Naive thymus-derived CD8-positive, alpha-beta T cell (primary cell): ENCODE measurements at places on chromosomes 12 and 14. TPM values are rescaled to one million over a fixed set of nuclear protein-coding genes. Genes with fewer than 3 reads are reported as not detected.

Gene ZNF385A
- 3.2 TPM for total RNA-seq

- no peaks in the 10 kb centered on the region for H3K27me3 ChIP-seq
- H3K4me1 ChIP-seq = no peaks in the 10 kb centered on the region
- DNase-seq = no peak
- H3K36me3 ChIP-seq = no peaks in the 10 kb centered on the region
- H3K4me3 ChIP-seq = no peak overlapping the region
- no peak overlapping the region for H3K27ac ChIP-seq
These were observed 1415.2 kb downstream of the AACS start for GRCh38 chr12:126480451-126480850.

DNA sequence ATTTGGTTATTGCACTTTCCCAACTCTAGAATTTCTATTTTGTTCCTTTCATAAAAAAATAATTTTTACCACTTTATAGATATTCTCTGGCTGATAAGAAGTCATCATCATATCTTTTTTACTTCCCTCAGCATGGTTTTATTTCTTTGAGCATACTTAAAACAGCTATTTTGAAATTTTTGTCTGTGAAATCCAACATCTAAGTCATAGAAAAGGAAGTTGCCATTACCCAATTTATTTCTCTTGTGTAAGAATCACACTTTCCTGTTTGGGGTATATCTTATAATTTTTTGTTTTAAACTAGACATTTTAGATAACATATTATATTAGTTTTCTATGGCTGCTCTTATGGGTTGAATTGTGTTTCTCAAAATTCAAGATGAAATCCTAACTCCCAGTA, 400.2 kb upstream of the OR4E1 start:
- H3K27me3 ChIP-seq = peaks cover 6% of the 10 kb centered on the region
- no peak overlapping the region for H3K4me3 ChIP-seq
- H3K36me3 ChIP-seq = peaks cover 3% of the 10 kb centered on the region
- H3K4me1 ChIP-seq = peaks cover 8% of the 10 kb centered on the region
- H3K27ac ChIP-seq = peak overlapping the region; percentile 59
- no peak for DNase-seq

Gene TAS2R8
- total RNA-seq = not detected

- H3K27ac ChIP-seq = no peak overlapping the region
- H3K36me3 ChIP-seq = peaks cover 4% of the 10 kb centered on the region
- no peaks in the 10 kb centered on the region for H3K27me3 ChIP-seq
- H3K4me3 ChIP-seq = no peak overlapping the region
- DNase-seq = no peak
These were observed 133.4 kb upstream of the RAP1B start for GRCh38 chr12:68477261-68477772.

Gene GARIN6
- not detected for total RNA-seq

GRCh38 chr12:47843226-47843980, 23.7 kb upstream of the HDAC7 start:
- no peaks in the 10 kb centered on the region for H3K36me3 ChIP-seq
- no peak overlapping the region for H3K4me3 ChIP-seq
- peaks cover 1% of the 10 kb centered on the region for H3K27me3 ChIP-seq
- no peak for DNase-seq
- no peak overlapping the region for H3K27ac ChIP-seq

- peaks cover 29% of the 10 kb centered on the region for H3K4me1 ChIP-seq
- H3K27me3 ChIP-seq = peaks cover 23% of the 10 kb centered on the region
- H3K4me3 ChIP-seq = no peak overlapping the region
These were observed 78.0 kb downstream of the B4GALNT3 start for GRCh38 chr12:537772-538171.

DNA sequence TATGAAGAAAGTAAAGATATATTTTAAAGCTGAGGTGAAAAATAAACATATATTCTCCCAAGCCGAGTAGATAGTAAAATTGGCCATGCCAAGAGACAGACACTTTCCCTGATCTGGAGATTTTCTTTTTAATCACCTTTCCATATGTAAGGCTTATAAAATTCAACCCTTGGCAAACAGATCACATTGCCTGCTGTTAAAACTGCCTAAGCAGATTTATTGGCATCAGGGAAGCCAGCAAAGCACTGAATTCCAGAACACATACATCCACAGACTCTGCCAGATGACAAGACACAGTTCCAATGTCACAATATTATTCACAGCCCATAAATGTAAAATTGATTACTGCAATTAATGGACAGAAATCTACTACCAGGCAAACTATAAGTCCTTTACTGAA, 78.2 kb upstream of the GARIN2 start:
- peaks cover 14% of the 10 kb centered on the region for H3K36me3 ChIP-seq
- H3K27ac ChIP-seq = no peak overlapping the region
- no peak for DNase-seq
- H3K4me1 ChIP-seq = no peaks in the 10 kb centered on the region
- no peak overlapping the region for H3K4me3 ChIP-seq
- H3K27me3 ChIP-seq = no peaks in the 10 kb centered on the region

DNA sequence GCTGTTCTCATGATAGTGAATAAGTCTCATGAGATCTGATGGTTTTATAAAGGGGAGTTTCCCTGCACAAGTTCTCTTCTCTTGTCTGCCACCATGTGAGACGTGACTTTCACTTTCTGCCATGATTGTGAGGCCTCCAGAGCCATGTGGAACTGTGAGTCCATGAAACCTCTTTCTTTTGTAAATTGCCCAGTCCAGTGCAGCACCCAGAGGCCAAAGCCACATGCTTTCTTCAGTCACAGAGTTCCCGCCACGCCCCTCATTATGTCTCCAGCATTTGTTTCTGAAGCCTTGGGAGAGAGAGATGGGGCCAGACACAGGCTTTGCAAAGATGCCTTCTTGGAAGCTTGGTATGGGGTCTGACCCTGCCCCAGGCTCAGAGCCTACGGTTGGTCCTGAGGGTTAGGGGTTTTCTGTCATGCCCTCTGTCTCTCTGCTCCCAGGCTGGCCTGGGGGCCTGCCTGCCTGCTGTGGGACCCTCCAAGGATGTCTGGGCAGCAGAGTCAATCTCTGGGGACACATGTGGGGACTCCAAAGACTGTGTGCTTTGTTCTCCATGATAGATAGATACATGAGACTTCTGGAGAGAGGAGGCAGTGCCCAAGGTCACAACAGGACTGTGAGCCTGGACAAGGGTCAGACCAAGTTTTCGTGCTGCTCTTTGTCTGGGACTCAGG, 114.1 kb upstream of the PRMT8 start:
- H3K27me3 ChIP-seq = peaks cover 15% of the 10 kb centered on the region
- H3K4me1 ChIP-seq = no peaks in the 10 kb centered on the region
- DNase-seq = no peak
- no peak overlapping the region for H3K4me3 ChIP-seq
- H3K27ac ChIP-seq = no peak overlapping the region

DNA sequence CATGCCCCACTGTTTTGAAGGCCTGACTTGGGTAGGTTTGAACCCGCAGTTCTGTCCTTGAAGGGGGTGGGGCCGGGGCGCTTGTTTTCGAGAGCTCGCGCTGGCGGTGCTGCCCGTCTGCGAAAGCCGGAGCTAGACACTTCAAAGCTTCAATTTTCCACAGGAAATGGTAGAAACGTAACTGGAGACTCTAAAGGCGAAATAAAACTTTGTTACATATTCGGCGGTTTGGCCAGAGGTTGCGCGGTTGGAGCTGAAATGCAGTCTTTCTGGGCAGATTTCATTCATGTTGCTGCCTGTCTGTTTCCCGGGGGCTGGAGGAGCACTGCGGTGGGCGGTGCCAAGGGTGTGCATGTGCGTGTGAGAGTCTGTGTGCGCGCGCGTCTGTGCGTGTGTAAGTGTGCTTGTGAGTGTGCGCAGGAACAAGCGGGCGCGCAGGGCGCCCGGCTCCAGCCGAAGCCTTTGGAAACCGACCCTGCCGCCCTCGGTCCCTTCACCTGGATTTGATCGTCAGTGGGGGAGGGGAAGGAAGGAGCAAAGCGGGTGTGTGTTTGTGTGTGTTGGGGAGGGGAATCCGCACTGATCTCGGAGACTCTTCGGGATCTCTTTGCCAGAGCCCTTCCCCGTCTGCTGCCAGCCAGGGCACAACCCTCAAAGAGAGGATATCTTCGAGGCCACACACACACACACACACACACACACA, 227.7 kb upstream of the CRY1 start:
- H3K27me3 ChIP-seq = no peaks in the 10 kb centered on the region
- peak; percentile 77 for DNase-seq
- H3K27ac ChIP-seq = peak overlapping the region; percentile 99
- peaks cover 33% of the 10 kb centered on the region for H3K4me1 ChIP-seq
- H3K36me3 ChIP-seq = no peaks in the 10 kb centered on the region

Gene NKX2-1
- total RNA-seq = not detected

DNA sequence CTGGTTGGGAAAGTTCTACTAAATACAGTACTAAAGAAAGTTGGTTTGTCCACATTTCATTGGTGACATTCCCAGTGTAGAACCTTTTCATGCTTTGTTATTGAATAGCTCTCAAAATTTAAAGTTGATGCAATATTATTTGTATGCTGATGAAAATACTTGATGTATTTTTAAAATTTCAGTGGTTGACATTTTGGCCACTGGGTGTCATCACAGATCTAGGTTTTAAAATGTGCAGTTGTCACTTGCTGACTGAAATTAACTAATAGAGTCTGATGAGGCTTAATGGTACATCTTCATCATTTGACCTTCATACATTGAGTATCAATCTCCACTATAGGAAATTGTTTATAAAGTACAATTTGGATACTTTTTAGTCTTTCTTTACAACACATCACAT, 37.1 kb downstream of the CMAS start:
- H3K27me3 ChIP-seq = no peaks in the 10 kb centered on the region
- H3K4me1 ChIP-seq = no peaks in the 10 kb centered on the region
- H3K36me3 ChIP-seq = no peaks in the 10 kb centered on the region
- no peak overlapping the region for H3K4me3 ChIP-seq

- no peak overlapping the region for H3K27ac ChIP-seq
- no peak overlapping the region for H3K4me3 ChIP-seq
- H3K36me3 ChIP-seq = peaks cover 4% of the 10 kb centered on the region
- no peaks in the 10 kb centered on the region for H3K4me1 ChIP-seq
- no peaks in the 10 kb centered on the region for H3K27me3 ChIP-seq
These were observed 31.5 kb upstream of the LIMA1 start for GRCh38 chr12:50314636-50315312.

GRCh38 chr14:95895720-95896119, 19.1 kb downstream of the TUNAR start:
- H3K4me1 ChIP-seq = peaks cover 1% of the 10 kb centered on the region
- H3K27ac ChIP-seq = no peak overlapping the region
- no peak overlapping the region for H3K4me3 ChIP-seq
- DNase-seq = no peak
- H3K36me3 ChIP-seq = no peaks in the 10 kb centered on the region

- no peak overlapping the region for H3K4me3 ChIP-seq
- peaks cover 87% of the 10 kb centered on the region for H3K4me1 ChIP-seq
- no peaks in the 10 kb centered on the region for H3K27me3 ChIP-seq
These were observed 30.2 kb downstream of the LEMD3 start for GRCh38 chr12:65199604-65200003.

DNA sequence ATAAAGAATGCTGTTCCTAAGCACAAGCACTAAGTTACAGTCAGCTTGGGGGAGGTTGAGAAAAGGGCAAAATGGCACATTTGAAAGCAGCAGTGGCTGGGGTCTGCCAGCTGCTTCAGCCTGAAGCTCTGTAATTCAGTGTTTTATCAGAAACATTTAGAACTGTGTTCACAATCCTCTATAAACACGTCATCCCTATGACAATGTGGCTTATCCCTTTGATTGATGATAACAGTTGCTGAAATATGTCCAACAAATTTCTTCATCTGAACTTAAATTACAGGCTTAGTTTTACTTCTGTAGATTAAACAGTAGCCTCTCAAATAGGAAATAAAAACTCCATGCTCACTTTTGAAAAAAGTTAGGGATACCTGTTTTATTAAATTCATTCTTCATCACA, 108.8 kb downstream of the VEZT start:
- no peak for DNase-seq
- H3K4me3 ChIP-seq = no peak overlapping the region
- no peaks in the 10 kb centered on the region for H3K27me3 ChIP-seq
- no peaks in the 10 kb centered on the region for H3K4me1 ChIP-seq

Gene GUCY2C
- total RNA-seq = not detected

DNA sequence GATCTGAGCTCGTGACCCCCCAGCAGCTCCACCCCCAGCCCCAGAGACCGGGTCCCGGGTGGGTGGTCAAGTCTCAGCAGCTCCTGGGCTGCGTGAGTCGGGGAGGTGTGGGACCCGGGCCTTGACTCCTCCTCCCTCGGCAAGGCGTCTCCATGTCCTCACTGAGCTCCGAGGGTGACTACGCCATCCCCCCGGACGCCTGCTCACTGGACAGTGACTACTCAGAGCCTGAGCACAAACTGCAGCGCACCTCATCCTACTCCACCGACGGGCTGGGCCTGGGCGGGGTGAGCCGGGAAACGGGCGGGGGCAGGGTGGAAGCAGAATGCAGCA, 28.1 kb downstream of the PIGH start:
- H3K36me3 ChIP-seq = no peaks in the 10 kb centered on the region
- no peak for DNase-seq
- no peak overlapping the region for H3K27ac ChIP-seq
- H3K4me1 ChIP-seq = no peaks in the 10 kb centered on the region
- H3K4me3 ChIP-seq = no peak overlapping the region
- H3K27me3 ChIP-seq = no peaks in the 10 kb centered on the region

- peaks cover 23% of the 10 kb centered on the region for H3K4me1 ChIP-seq
- no peak overlapping the region for H3K4me3 ChIP-seq
- no peak overlapping the region for H3K27ac ChIP-seq
- DNase-seq = no peak
- H3K27me3 ChIP-seq = peaks cover 75% of the 10 kb centered on the region
- H3K36me3 ChIP-seq = no peaks in the 10 kb centered on the region
These were observed 4.2 kb downstream of the RFX4 start for GRCh38 chr12:106586803-106587684.

GRCh38 chr12:92121826-92122225, 23.8 kb downstream of the BTG1 start:
- H3K27ac ChIP-seq = no peak overlapping the region

Gene LRRIQ1
- total RNA-seq = not detected

- H3K27ac ChIP-seq = no peak overlapping the region
- H3K27me3 ChIP-seq = peaks cover 8% of the 10 kb centered on the region
- DNase-seq = no peak
These were observed 231.9 kb downstream of the SLC25A21 start for GRCh38 chr14:36940476-36940875.

Gene FITM1
- 1.9 TPM for total RNA-seq

- H3K27me3 ChIP-seq = peaks cover 24% of the 10 kb centered on the region
- H3K27ac ChIP-seq = no peak overlapping the region
- no peaks in the 10 kb centered on the region for H3K4me1 ChIP-seq
- no peaks in the 10 kb centered on the region for H3K36me3 ChIP-seq
These were observed 254.7 kb downstream of the IPO8 start for GRCh38 chr12:30440826-30441602.

Gene SERPINA1
- not detected for total RNA-seq

GRCh38 chr12:49626169-49626835, 2.9 kb downstream of the PRPF40B start:
- DNase-seq = no peak
- H3K27me3 ChIP-seq = no peaks in the 10 kb centered on the region
- H3K36me3 ChIP-seq = no peaks in the 10 kb centered on the region
- no peak overlapping the region for H3K4me3 ChIP-seq
- peaks cover 17% of the 10 kb centered on the region for H3K4me1 ChIP-seq
- H3K27ac ChIP-seq = no peak overlapping the region

GRCh38 chr14:93033084-93033982, 82.4 kb downstream of the ITPK1 start:
- no peak for DNase-seq
- peaks cover 53% of the 10 kb centered on the region for H3K4me1 ChIP-seq
- peak overlapping the region; percentile 93 for H3K27ac ChIP-seq
